GM06990 (cell line): ENCODE measurements at places on chromosomes 13 and 19.

DNA sequence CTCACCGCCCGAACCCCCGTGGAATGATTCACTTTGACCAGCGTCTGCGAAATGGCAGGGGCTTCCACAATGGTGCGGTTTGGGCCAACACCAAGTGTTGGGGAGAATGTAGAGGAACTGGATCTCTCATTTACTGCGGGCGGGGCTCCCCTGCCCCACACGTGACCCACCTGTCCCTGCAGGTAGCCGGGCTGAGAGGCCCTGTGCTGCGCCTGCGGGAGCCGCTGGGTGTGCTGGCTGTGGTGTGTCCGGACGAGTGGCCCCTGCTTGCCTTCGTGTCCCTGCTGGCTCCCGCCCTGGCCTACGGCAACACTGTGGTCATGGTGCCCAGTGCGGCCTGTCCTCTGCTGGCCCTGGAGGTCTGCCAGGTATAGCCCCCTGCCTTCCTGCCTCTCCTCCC is 5.8 kb upstream of the FLT3LG start:
- DNase-seq, result no peak

DNA sequence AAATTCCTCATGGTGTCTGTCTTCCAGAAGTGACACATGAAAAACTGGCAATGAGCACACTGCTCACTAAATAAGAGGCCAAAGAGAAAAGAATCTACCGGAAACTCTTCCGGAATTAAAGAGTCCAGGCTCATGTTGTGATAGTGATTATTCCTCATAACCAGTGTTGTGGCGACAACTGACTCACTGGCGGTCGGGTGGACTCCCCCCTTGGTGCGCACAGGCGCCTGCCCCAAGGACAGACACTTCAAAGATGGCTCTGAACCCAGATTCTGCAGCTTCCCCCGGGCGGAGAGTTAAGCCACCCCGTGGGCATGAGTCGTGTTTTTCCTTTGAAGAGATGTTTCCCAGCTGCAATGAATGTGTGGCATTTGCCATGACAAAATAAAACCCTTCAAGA is 10.3 kb downstream of the IL17D start:
- no peak for DNase-seq

DNA sequence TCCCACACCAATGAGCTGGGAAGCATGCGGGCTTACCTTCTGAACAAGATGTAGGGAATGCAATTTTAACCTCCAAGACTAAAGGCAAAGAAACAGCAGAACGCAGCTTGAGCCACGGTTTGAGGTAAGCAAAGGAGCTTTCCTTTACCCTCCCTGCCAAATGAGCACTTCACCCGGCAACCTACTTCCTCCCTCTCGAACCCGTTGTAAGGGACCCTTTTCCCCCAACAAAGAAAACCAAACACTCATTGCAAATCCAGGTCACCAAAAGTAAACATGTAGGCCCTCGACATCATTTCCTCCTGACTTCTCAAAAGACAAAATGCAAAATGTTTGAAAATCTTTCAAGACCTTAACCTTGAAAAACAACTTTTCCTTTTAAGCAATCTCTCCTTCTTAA is 65.3 kb downstream of the ABCC4 start:
- no peak for DNase-seq

GRCh38 chr19:14786421-14786851 is 8.1 kb upstream of the ADGRE2 start:
- DNase-seq, result peak; percentile 52

DNA sequence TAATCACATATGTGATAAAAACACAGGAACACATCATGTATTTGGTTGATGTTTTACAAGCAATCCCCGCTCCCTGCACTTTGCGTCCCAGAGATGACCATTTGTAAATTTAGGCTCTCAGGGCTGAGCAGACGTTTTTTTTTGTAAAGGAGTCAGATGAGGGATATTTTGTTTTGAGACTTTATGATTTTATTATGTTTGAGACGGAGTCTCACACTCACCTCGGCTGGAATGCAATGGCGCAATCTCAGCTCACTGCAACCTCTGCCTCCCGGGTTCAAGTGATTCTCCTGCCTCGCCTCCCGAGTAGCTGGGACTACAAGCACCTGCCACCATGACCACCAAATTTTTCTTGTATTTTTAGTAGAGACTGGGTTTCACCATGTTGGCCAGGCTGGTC is 1.4 kb downstream of the TLE6 start:
- DNase-seq, result no peak

GRCh38 chr13:99566125-99567083 is 65.1 kb downstream of the TM9SF2 start:
- peak; percentile 38 for DNase-seq

DNA sequence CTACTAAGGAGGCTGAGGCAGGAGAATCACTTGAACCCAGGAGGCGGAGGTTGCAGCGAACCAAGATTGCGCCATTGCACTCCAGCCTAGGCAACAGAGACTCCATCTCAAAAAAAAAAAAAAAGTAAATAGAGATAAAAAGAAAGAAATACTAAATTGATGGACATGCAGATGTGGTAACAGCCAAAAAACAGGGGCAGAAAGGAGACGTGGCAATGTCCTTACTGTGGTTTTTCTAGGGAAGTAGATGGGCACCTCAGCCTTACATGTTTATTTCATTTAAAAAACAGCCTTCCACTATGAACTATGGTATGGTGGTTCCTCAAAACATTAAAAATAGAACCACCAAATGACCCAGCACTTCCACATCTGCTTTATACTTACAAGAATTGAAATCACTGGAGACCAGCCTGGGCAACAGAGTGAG is 6.5 kb upstream of the EIF3G start:
- DNase-seq, result no peak
